Hepatocyte (in vitro differentiated cells): ENCODE measurements at places on chromosomes 16 and 17. TPM values are rescaled to one million over a fixed set of nuclear protein-coding genes. Genes with fewer than 3 reads are reported as not detected.
A peak's percentile ranks its signal among the peaks of the same experiment; 100 is the strongest.

CHST5 gene
- not detected in 2 replicates for polyA plus RNA-seq

FBXW10B gene
- polyA plus RNA-seq: 0.23 and 0.29 TPM in 2 replicates

TAT gene
- 2.7 and 2.8 TPM in 2 replicates for polyA plus RNA-seq

NPIPA8 gene
- polyA plus RNA-seq: not detected in 2 replicates

SLC46A1 gene
- polyA plus RNA-seq: 34.8 and 43.1 TPM in 2 replicates

CBX1 gene
- polyA plus RNA-seq: 20.7 and 23.5 TPM in 2 replicates

IQCK gene
- 7.2 and 12.0 TPM in 2 replicates for polyA plus RNA-seq

TMEM238L gene
- 1.0 and 1.5 TPM in 2 replicates for polyA plus RNA-seq

ST6GALNAC2 gene
- polyA plus RNA-seq: 1.8 and 2.8 TPM in 2 replicates

ZNF747 gene
- 9.9 and 10.5 TPM in 2 replicates for polyA plus RNA-seq

HS3ST2 gene
- 0.36 TPM in 1 of 2 replicates, not detected in the other for polyA plus RNA-seq

GRCh38 chr17:27800522-27800921 is at the start of gene NOS2:
TSS of gene NOS2 (minus strand) at chr17:27800529. CDS start at chr17:27798809, 1,720 bp downstream.
- DNase-seq: peak; percentile 62
- no peaks in the 10 kb centered on the region for H3K36me3 ChIP-seq
- peaks cover 11% of the 10 kb centered on the region for H3K4me1 ChIP-seq
- H3K4me3 ChIP-seq: no peak within 1 kb of the TSS
- peak within 1 kb of the TSS; percentile 74 for H3K27ac ChIP-seq
- no peaks in the 10 kb centered on the region for H3K27me3 ChIP-seq

- peak overlapping the region; percentile 93 for H3K27ac ChIP-seq
- peaks cover 13% of the 10 kb centered on the region for H3K4me1 ChIP-seq
- no peaks in the 10 kb centered on the region for H3K36me3 ChIP-seq
Observed at GRCh38 chr17:81815646-81815986, 11.7 kb downstream of the GCGR start.

- no peak overlapping the region for H3K27ac ChIP-seq
- H3K4me3 ChIP-seq: no peak overlapping the region
- no peaks in the 10 kb centered on the region for H3K27me3 ChIP-seq
- H3K4me1 ChIP-seq: peaks cover 6% of the 10 kb centered on the region
- H3K36me3 ChIP-seq: no peaks in the 10 kb centered on the region
Observed at GRCh38 chr16:84278968-84279367, 15.7 kb upstream of the WFDC1 start.

GRCh38 chr16:63652091-63652490 is 1469.8 kb downstream of the CDH11 start:
- no peak for DNase-seq
- no peak overlapping the region for H3K27ac ChIP-seq
- no peak overlapping the region for H3K4me3 ChIP-seq
- no peaks in the 10 kb centered on the region for H3K4me1 ChIP-seq
- H3K27me3 ChIP-seq: no peaks in the 10 kb centered on the region

DNA sequence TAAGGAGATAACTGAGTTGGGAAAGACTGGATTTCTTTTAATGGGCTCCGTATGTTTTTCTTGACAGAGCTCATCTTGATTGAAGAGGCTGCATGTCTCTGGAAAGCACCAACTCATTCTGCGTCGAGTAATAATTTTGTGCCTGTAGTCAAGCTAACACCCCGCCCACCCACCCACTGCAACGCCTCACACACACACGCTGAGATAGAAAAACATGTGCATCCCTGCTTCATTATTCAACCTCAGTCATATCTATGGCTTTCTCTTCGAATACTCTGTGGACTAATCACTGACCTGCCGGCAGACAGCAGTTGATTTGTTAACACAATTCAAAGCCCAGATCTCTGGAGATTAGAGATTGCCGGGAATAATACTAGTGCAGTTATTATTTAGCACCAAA is 220.2 kb upstream of the TOM1L1 start:
- no peaks in the 10 kb centered on the region for H3K27me3 ChIP-seq
- H3K4me1 ChIP-seq: no peaks in the 10 kb centered on the region
- H3K36me3 ChIP-seq: no peaks in the 10 kb centered on the region
- no peak overlapping the region for H3K27ac ChIP-seq
- no peak overlapping the region for H3K4me3 ChIP-seq

GRCh38 chr17:43146649-43147048 is 21.5 kb upstream of the BRCA1 start:
- DNase-seq: no peak
- H3K27me3 ChIP-seq: no peaks in the 10 kb centered on the region
- H3K4me1 ChIP-seq: no peaks in the 10 kb centered on the region
- H3K36me3 ChIP-seq: no peaks in the 10 kb centered on the region
- H3K27ac ChIP-seq: no peak overlapping the region
- no peak overlapping the region for H3K4me3 ChIP-seq

DNA sequence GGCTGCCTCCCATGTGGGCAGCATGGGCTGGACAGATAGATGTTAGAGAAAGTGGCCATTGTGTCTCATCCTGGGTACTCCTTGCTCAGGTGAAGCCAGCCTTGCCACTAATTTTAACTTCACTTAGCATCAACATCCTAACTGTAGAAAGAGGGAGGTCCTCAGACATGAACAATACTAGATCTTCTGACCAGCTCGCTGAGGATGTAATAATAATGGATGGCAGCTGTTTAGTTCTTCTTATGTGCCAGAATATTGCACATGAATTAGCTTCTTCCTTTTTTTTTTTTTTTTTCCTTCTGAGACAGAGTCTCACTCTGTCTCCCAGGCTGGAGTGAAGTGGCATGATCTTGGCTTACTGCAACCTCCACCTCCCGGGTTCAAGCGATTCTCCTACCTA is 232.4 kb downstream of the CCDC182 start:
- no peak for DNase-seq
- H3K4me1 ChIP-seq: peaks cover 12% of the 10 kb centered on the region
- H3K36me3 ChIP-seq: no peaks in the 10 kb centered on the region
- H3K4me3 ChIP-seq: no peak overlapping the region
- no peaks in the 10 kb centered on the region for H3K27me3 ChIP-seq
- H3K27ac ChIP-seq: no peak overlapping the region

GRCh38 chr17:28515518-28515917 is 9.4 kb downstream of the FOXN1 start:
- no peaks in the 10 kb centered on the region for H3K4me1 ChIP-seq
- no peak overlapping the region for H3K27ac ChIP-seq
- no peak for DNase-seq
- no peaks in the 10 kb centered on the region for H3K36me3 ChIP-seq
- no peaks in the 10 kb centered on the region for H3K27me3 ChIP-seq
- no peak overlapping the region for H3K4me3 ChIP-seq

GRCh38 chr16:86925067-86925791 is 346.9 kb downstream of the FOXL1 start:
- peaks cover 15% of the 10 kb centered on the region for H3K4me1 ChIP-seq
- DNase-seq: peak; percentile 27
- H3K27me3 ChIP-seq: peaks cover 2% of the 10 kb centered on the region
- no peak overlapping the region for H3K4me3 ChIP-seq

- H3K4me3 ChIP-seq: peak within 1 kb of the TSS; percentile 64
- peaks cover 72% of the 10 kb centered on the region for H3K27me3 ChIP-seq
- H3K4me1 ChIP-seq: peaks cover 19% of the 10 kb centered on the region
- H3K27ac ChIP-seq: no peak within 1 kb of the TSS
Observed at GRCh38 chr17:41734139-41734948, at the start of gene HAP1. TSS of gene HAP1 (minus strand) at chr17:41734643. CDS start at chr17:41734634, 9 bp downstream.

- H3K4me3 ChIP-seq: no peak overlapping the region
- H3K36me3 ChIP-seq: no peaks in the 10 kb centered on the region
- H3K27ac ChIP-seq: no peak overlapping the region
- no peaks in the 10 kb centered on the region for H3K4me1 ChIP-seq
Observed at GRCh38 chr16:48687421-48688038, 77.5 kb upstream of the N4BP1 start.

DNA sequence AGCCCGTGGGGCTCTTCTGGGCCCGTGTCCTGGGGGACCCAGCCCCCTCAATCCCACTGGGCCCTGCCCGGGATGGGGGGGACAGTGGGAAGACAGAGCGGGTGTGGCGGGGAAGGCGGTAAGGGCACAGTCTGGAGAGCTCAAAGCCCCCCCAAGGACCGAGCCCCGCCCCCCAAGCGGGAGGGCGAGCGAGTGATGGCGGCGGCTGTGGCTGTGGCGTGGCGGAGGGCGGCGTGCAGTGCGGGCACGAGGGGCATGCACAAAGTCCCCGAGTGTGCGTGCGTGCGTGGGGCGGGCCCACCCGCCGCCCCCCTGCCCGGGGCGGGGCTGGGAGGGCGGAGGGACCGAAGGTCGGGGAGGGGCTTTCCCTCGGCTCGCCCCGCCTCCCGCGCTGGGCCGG is 3.6 kb upstream of the WDR24 start:
- peaks cover 12% of the 10 kb centered on the region for H3K4me1 ChIP-seq
- no peak for DNase-seq
- H3K27ac ChIP-seq: no peak overlapping the region
- no peak overlapping the region for H3K4me3 ChIP-seq
- peaks cover 54% of the 10 kb centered on the region for H3K27me3 ChIP-seq
- H3K36me3 ChIP-seq: no peaks in the 10 kb centered on the region

- no peaks in the 10 kb centered on the region for H3K27me3 ChIP-seq
- peaks cover 18% of the 10 kb centered on the region for H3K4me1 ChIP-seq
- DNase-seq: peak; percentile 81
- H3K36me3 ChIP-seq: no peaks in the 10 kb centered on the region
- H3K27ac ChIP-seq: peak overlapping the region; percentile 91
- H3K4me3 ChIP-seq: no peak overlapping the region
Observed at GRCh38 chr17:19728084-19728495, 11.7 kb upstream of the SLC47A2 start.

GRCh38 chr17:19470530-19471261 is 59.7 kb downstream of the RNF112 start:
- no peaks in the 10 kb centered on the region for H3K4me1 ChIP-seq
- H3K36me3 ChIP-seq: no peaks in the 10 kb centered on the region
- no peak overlapping the region for H3K4me3 ChIP-seq
- no peaks in the 10 kb centered on the region for H3K27me3 ChIP-seq
- peak overlapping the region; percentile 68 for H3K27ac ChIP-seq
- peak; percentile 67 for DNase-seq

DNA sequence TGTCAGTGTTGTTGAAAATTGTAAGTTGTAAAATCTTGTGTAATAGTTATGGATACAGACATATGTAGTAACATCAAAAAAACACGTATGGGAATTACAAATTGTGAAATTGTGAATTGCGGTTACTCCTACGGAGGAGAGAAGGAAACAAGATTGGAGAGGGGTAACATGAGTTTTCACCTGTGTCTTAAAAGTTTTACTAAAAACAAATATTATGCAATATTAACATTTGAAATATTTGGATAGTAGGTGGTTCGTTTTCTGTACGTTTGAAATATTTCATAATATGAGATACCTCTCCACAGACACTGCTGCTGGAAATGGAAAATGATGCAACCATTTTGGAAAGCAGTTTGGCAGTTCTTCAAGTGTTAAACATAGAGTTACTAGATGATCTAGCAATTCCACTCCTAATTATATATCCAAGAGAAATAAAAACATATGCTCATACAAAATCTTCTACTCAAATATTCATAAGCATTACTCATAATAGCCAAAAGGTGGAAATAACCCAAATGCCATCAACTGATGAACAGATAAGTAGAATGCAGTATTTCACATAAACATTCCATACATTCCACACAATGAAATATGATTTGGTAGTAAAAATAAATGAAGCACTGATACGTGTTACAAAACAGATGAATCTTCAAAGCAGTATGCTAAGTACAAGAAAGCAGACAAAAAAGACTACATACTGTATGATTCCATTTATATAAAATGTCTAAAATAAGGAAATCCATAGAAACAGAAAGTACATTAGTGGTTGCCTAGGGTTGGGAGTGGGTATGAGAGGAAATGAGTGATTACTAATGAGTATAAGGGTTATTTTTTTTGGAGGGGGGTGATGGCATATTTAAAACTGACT is 40.7 kb upstream of the ABCA10 start:
- H3K36me3 ChIP-seq: no peaks in the 10 kb centered on the region
- H3K27me3 ChIP-seq: no peaks in the 10 kb centered on the region
- no peak overlapping the region for H3K4me3 ChIP-seq

- H3K4me3 ChIP-seq: no peak overlapping the region
- no peaks in the 10 kb centered on the region for H3K36me3 ChIP-seq
- peak; percentile 89 for DNase-seq
- H3K4me1 ChIP-seq: peaks cover 19% of the 10 kb centered on the region
- H3K27me3 ChIP-seq: peaks cover 41% of the 10 kb centered on the region
- H3K27ac ChIP-seq: no peak overlapping the region
Observed at GRCh38 chr17:41738077-41738800, 3.8 kb upstream of the HAP1 start.

DNA sequence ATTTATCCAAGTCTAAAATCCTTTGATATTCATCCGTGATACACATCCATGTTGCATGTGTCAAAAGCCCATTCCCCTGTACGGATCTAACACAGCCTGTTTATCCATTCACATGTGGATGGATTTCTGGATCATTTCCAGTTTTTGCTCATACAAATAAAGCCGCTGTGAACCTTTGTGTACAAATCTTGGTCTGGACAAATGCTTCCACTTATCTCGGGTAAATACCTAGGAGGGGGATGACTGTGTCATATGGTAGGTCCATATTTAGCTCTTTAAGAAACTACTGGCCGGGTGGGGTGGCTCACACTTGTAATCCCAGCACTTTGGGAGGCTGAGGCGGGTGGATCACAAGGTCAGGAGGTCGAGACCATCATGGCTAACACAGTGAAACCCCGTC is 6.3 kb upstream of the TBCD start:
- no peak for DNase-seq
- peak overlapping the region; percentile 8 for H3K27ac ChIP-seq
- H3K27me3 ChIP-seq: no peaks in the 10 kb centered on the region
- no peak overlapping the region for H3K4me3 ChIP-seq

- no peaks in the 10 kb centered on the region for H3K27me3 ChIP-seq
- H3K36me3 ChIP-seq: no peaks in the 10 kb centered on the region
- DNase-seq: no peak
- H3K4me1 ChIP-seq: peaks cover 33% of the 10 kb centered on the region
- H3K27ac ChIP-seq: peak overlapping the region; percentile 80
Observed at GRCh38 chr17:59423903-59424302, 92.4 kb downstream of the YPEL2 start.

- no peak overlapping the region for H3K27ac ChIP-seq
- peaks cover 13% of the 10 kb centered on the region for H3K4me1 ChIP-seq
- no peaks in the 10 kb centered on the region for H3K27me3 ChIP-seq
- peak overlapping the region; percentile 1 for H3K4me3 ChIP-seq
- peak; percentile 29 for DNase-seq
Observed at GRCh38 chr17:39027455-39028035, 60.3 kb upstream of the FBXO47 start.

DNA sequence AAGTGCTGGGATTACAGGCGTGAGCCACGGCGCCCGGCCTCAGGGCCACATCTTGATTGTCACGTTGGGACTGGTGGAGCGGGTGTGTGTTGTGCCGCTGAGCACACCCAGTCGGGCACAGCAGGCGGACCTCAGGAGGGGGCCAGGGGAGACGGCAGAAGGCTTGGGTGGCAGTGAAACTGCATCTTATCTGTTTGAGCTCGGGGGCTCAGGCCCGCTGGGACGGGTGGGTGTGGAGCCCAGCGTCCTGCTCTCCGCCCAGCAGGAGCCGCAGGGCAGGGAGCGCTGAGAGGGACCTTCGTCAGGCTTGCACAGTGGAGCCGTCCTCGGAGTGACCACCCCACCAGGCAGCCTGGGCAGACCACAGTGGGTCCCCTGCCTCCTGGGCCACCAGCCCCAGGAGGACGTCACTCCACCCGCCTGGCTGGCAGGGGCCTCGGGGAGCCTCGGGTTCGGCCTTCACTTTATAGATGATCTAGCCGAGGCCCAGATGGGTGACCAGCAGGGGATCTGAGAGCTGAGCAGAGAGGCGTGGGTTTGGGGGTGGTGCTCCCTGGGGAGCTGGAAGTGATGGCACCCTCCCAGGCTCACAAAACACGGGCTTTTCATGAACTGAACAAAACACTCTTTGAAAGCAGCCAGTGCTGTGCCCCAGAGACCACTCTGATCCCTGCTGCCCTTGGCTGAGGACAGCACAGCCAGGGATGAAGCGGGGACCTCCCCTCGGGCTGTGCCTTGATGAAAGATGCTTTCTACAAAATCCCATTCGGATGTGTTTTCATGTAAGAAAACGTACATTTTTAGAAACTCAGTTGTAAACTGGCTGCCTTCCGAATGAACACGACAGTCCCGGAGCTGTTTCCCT is 181.1 kb downstream of the SEC14L1 start:
- no peaks in the 10 kb centered on the region for H3K27me3 ChIP-seq
- peaks cover 78% of the 10 kb centered on the region for H3K4me1 ChIP-seq
- peak overlapping the region; percentile 97 for H3K27ac ChIP-seq
- DNase-seq: no peak
